ENCODE measurements at places on chromosomes 13 and 19.
A peak's percentile ranks its signal among the peaks of the same experiment; 100 is the strongest.

DNA sequence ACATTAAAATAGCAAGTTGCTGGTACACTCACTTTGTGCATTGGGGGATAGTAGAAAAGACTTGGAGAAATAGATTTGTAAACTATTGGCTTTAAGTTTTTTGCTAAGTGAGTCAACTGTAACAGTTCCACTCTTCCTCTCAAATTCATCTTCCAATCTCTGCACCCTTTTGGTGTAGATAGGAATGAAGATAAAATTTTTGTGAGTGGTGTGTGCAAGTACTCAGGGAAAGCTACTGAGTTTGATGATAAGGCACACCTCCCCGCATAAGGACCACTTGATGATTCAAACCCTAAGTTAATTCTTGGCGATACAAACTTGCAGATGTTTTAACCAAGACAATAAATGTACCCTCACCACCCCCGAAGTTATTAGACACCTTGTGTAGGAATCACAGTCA lies 168.3 kb upstream of the SLITRK1 start:
- no peak for DNase-seq

- no peak for DNase-seq
Measured at GRCh38 chr13:114131583-114132418, 622 bp downstream of the RASA3 start.

DNA sequence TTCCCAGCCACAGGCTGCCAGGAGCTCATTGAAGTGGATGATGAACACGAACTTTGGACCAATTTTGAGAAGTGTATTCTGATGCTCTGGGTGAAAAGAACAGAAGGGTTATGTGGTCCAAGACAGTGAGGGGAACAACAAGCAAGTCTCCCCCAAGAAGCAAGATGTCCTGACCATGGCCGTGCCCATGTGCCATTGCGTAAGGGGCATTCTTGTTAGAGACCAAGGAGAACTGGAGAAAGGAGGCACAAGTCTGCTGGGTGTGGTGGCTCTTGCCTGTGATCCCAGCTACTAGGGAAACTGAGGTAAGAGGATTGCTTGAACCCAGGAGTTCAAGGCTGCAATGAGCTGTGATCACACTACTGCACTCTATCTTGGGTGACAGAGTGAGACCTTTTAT lies 27.0 kb upstream of the UBAC2 start:
- no peak for DNase-seq

DNA sequence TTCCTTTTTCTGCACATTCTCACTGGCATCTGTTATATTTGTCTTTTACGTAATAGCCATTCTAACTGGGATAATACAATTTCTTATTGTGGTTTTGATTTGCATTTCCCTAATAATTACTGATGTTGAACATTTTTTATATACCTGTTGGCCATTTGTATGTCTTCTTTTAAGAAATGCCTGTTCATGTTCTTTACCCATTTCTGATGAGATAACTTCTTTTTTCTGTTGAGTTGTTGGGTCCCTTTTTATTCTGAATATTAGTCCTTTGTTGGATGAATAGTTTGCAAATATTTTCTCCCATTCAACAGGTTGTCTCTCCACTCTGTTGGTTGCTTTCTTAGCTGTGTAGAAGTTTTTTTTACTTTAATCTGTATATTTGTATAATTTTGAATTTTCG lies 147.7 kb upstream of the TRPC4 start:
- no peak for DNase-seq

DNA sequence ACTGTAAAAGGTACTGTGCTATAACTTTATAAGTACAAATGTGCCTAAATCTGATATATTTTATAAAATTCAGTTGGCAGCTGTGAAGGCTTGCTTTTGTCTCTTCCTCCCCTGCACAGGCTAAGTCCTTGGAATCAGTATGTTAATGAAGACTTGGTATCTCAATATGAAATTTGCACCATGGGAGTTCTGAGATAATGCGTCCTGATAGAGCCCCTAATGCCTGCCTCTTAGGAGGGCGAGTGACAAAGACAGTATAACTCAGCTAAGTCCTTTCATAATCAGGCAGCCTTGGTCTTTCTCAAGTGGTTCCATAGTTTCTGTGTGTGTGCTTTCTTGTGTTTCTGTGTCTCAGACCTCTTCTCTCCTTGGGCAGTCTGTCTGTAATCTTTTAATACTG lies 14.7 kb downstream of the LRCH1 start:
- DNase-seq = no peak

- no peak for DNase-seq
Measured at GRCh38 chr19:14954071-14954655, 12.9 kb downstream of the OR7C2 start.

- DNase-seq = peak; percentile 63
Measured at GRCh38 chr19:20969498-20969897, 46.4 kb downstream of the ZNF85 start.

DNA sequence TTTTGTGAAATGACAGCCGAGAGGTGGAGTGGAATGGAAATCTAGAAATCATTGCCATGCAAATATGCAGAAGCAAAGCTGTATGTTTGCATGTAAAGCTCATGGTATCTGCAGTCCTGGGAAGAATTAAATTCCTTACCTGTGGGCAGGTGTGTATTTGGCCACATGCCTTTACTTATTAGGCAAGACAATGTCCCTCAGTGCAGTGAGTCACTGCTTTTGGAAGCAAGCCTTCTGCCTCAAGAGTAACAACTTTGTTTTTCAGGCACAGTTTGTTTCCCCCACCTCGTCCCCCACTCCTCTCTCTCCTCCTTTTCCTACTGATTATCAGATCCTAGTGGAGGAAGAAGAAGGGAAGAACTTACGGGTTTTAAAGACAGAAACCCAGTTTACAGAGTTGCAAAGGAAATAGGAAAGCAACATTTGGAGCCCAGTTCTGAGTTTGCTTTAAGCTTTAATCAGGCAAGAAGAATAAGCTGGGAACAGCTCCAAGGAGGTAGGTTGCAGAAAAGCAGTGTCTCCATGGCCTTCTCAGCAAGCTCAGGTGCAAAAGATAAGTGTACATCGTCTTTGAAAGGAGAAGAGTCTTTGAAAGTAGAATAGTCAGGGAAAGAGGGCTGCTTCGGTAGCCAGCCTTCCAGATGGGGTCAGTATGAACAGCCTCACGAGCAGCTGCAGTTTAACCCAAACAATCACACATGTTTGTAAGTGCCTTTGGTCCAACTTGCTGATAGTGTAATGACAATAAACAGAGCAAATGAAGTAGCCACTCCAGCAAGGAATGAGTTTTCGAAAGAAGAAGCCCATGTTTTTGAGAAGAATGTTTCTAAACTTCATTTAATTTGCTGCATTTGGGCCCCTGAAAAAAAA lies 190.1 kb downstream of the KLF5 start:
- peak; percentile 74 for DNase-seq

GRCh38 chr19:48741129-48741999 lies 954 bp upstream of the RASIP1 start:
- no peak for DNase-seq

- no peak for DNase-seq
Measured at GRCh38 chr19:31406106-31406505, 56.9 kb upstream of the TSHZ3 start.

- no peak for DNase-seq
Measured at GRCh38 chr19:5484398-5485285, 29.4 kb downstream of the ZNRF4 start.

- no peak for DNase-seq
Measured at GRCh38 chr19:52673014-52673413, 34.9 kb upstream of the ZNF83 start.

GRCh38 chr13:26495750-26496149 lies 61.7 kb upstream of the WASF3 start:
- no peak for DNase-seq

GRCh38 chr19:34601071-34601470 lies 75.9 kb downstream of the SCGB2B2 start:
- no peak for DNase-seq

DNA sequence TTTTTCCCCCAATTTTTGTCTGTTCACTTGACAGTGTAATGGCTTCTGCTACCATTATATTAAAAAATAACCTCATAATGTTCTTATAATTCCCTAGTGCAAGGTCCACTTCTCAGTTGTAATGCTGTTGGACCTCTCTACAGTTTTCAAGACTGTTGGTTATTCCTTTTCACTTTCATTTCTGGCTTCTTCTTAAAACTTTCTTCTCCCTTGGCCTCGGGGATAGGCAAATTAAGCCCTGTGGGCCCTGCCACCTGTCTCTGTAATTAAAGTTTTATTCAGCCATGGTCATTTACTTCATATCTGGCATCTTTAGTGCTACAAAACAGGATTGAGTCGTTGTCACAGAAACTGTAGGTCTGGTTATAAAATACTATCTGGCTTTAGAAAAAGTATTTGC lies 313.5 kb downstream of the KLF12 start:
- DNase-seq = no peak

DNA sequence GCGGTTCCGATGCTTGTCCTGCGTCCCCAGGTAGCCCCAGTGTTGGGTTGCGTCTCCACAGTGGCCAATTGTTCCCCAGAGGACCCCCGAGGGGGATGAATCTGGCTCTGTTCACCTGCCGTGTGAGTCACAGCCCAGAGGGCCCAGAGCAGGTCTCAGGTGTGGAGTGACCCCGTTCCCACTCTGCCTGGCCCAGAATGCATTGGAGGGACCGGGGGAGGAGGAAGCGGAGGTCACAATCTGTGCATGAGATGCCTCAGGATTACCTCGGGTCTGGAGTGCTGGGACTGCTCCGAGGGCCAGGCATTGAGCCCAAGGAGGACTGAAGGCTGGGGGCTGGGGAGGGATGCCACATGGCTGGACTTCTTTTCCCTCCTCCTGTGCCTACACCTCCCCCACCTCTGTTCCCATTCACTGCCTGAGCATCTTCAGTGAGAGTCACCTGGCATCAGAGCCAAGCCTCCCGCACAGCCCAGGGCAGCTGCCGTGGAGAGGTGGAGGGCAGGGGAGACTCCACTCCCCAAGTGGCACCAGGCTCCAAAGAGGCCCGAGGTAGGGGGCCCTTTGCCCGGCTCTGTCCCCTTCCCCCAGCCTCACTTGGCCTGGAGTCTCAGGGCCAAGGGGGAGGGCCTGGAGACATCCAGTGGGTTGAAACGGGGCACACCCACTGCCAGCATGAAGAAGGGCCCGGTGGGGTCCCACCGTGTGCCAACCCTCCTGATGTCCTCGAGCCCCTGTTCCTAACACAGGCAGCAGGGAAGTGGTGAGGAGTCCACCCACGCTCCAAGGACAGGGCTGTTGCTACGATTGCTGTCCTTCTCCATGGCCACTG lies 81.1 kb downstream of the CHST8 start:
- DNase-seq = no peak

DNA sequence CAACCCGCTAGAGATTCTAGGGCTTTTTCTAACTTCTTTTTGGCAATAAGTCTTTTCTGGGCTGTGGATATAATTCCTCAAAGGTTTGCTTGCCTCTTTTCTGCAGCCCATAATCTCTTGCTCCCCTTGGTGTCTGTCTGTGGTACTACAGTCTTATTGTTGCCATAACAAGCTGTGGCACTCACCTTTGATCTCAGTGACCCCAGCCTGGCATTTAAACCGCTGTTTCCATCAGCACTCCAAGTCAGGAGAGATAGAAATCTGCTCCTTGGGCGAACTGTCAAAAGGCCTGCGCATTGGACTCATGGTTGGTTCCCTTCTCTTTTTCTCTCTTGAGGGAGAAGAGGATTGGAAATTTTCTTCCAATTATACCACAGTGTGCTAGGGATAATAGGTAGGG lies 14.5 kb upstream of the MPHOSPH8 start:
- no peak for DNase-seq

DNA sequence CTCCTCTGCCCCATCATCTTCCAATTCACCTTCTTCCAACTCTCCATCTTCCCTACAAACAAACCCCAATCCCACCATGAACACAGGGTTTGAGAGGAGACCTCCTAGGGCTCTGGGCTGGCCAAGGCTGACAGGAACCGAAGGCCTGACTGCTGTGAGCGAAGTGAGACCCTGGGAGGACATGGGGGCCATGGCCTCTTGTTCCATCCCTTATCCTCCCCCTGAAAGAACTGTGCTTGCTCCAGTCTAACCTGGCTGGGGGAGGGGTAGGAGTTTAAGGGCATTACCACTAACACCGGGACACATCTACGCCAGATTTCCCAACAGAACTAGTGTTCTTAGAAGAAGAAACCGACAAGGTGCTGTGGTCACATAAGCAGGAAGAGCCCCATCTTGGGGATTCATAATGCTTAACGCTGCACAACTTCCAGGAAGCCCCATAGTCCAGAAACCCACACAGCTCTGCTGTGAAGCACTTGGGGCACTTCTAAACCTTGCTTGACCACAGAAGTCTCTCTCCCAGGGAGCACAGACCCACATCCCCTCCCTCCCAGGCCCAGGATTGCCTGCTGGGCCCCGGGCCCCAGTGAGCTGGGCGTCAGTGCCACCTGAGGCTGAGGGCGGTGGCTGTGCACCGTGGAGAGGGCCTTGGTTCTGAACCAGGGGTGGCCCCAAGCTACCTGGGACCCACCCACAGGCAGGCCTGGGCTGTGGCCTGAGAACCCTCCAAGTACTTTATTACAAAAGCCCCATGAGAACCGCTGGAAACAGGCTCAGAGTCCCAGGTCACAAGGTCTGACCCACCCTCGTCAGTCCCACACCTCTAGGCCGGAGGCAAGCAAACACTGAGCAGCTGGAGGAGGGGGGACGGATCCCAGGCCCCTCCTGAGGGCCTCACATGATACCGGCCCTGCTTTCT lies 18.8 kb downstream of the ZC3H4 start:
- DNase-seq = no peak

- DNase-seq = no peak
Measured at GRCh38 chr13:113061796-113062425, 43.7 kb upstream of the F7 start.

GRCh38 chr13:100600915-100601314 lies 12.3 kb upstream of the GGACT start:
- DNase-seq = no peak

DNA sequence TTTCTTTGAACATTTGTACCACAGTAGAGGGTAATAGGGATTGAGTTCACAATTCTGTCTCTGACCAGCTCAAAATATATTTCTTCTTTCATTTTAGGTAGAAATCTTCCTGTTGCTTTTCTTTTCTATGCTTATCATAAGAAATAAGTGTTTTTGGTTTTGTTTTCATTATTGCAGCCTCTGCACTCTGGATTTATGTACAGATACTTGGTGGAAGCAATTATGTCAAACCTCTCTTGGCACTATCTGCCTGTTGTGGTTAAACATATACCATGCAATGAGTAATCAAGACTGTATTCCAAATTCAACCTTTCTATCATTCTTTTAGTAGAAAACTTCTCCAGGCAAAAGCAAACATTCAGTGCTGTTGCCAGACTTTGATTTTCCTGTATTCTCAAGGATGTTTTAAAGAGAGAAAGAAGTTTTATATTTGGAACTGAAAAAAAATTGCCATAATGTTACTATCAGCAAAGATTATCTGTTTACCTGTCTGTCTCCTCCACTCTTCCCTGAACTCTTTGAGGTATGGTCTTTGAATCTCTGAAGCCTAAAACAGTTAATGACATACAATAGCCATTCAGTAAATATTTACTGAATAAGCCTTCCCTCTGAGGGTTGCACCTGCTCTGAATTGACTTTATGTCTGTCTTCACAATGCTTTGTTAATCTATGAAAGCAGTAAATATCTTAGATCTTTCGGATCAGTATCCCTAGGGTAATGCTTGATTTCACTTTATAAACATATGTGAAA lies 612.5 kb upstream of the PRR20A start:
- DNase-seq = no peak

- DNase-seq = no peak
Measured at GRCh38 chr19:56356944-56357343, 36.4 kb downstream of the ZNF582 start.

GRCh38 chr13:58051807-58052375 lies 420.3 kb downstream of the PCDH17 start:
- no peak for DNase-seq

All from breast epithelium (tissue), 4 donors.